ENCODE measurements at places on chromosomes 12 and 14.

GRCh38 chr12:56253091-56253490 lies 5.1 kb downstream of the ANKRD52 start:
- DNase-seq: no peak

- DNase-seq: no peak
Observed at GRCh38 chr14:38261620-38262019, 5.7 kb upstream of the CLEC14A start.

DNA sequence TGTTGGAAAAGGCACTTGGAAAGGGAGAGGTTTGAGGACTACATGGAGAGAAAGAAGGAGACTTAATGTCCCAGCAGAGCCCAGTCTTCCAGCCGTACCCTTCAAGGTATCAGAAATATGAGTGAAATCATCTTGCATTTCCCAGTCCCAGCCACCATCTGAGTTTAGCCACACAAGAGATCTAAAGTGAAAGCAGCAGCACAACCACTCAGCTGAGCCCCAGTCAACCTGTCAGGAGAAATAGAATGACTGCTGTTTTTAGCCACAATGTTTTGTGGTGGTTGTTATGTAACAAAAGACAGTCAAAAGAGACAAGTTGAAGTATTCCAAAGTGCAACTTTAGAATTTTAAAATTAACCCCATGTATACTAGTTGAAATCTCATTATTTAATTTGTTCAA lies 28.0 kb downstream of the DERA start:
- DNase-seq: no peak

DNA sequence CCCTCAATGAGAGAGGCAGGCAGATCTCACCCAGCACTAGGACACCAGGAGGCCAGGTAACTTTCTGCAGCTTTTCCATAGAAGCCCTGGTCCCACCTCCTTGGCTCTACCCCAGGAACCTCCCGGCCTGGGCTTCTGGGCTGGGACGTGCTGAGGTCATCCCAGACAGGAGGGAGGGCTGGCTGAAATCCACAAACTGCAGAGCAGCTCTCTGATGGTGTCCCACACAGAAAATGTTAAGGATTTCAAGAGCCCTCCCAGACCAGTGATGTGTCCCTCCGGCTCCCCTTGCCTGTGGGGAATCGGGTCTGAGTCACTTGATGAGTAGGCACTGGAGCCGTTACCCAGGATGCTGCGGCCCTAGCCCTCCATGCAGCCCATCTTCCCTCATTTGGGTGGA lies 124.1 kb downstream of the ESRRB start:
- no peak for DNase-seq

GRCh38 chr12:80401191-80401590 lies 42.8 kb upstream of the PTPRQ start:
- DNase-seq: no peak

DNA sequence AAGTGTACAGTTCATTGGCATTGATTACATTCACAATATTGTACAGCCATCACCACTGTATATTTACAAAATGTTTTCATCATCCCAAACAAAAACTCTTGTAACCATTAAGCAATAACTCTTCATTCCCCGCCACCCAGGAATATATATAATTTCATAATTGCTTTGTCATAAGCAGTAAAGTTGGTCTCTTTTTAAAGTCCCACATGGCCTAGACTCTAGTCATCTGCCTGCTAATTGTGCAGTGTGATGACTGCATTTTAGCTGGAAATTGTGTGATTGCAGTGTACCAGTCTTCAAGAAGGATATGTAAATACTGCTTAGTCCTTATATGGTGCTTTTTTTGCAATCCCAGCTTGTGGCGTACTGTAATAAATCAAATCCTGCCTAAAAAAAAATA lies 75.1 kb upstream of the ATP2A2 start:
- DNase-seq: no peak

GRCh38 chr14:55477680-55478079 lies 37.3 kb upstream of the TBPL2 start:
- no peak for DNase-seq
